T1000 (cell line): ENCODE measurements at places on chromosomes 12 and 14.

- DNase-seq: no peak
Measured at GRCh38 chr12:85277900-85278597, 2.0 kb upstream of the ALX1 start.

DNA sequence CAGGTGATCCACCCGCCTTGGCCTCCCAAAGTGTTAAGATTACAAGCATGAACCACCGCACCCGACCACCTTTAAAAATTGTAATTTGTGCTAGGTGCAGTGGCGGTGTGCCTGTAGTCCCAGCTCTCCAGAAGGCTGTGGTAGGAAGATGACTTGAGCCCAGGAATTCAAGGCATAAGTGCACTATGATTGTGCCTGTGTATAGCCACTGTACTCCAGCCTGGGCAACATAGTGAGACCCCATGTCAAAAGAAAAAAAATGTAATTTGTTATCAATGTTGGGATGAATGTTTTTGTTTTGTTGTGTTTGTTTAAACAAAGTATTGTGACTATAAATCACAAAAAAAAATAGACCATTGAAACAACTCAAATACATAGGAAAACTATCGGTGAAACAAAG, 43.1 kb upstream of the NAP1L1 start:
- no peak for DNase-seq

DNA sequence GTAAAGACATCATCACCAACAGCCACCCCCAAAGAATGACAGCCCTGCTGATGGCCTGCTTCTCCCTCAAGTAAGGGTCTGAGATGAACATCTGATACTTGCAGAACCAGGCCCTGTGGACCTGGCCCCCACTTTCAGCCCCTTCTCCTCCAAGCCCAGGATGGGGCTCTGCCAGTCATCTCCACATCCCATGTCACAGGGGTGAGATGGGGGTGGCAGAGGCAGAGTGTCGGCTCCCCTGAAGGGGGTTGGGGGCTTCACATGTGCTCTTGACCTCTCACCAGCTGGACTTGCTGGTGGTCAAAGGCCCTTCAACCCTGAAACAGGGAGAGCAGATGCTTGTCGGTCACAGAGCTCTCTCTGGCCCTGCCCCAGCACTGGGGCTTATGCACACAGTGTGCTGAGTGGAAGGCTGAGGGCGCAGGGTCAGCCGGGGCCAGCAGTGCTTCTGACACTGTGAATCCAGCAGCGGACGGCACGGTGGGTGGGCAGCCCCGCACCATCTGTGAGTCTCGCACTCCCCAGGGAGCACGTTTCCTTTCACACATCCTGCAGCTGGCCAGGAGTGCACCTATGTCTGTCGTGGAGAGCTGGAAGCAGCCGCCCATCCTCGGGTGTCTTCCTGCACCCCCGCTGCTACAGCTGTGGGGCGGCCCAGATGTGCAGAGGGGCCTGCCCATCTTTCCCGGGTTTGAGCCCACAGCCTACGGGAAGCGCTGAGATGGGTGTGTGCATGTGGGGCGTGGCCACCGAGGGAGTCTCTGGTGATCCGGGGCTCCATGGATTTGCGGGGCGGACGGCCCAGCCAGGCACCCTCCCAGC, 94.3 kb downstream of the ADGRD1 start:
- DNase-seq: no peak

GRCh38 chr14:24286996-24287395, 12.6 kb downstream of the DHRS1 start:
- no peak for DNase-seq
